NCI-H1417 treated with DMSO at 0.1 percent for 48 hours (cell line): ENCODE measurements at places on chromosomes 2 and 18.

- DNase-seq: no peak
These were observed 9.4 kb downstream of the COPS9 start for GRCh38 chr2:240126731-240127130.

- no peak for DNase-seq
These were observed 61.9 kb downstream of the PLEKHA3 start for GRCh38 chr2:178542161-178542560.

- no peak for DNase-seq
These were observed 86.3 kb downstream of the R3HDM1 start for GRCh38 chr2:135617501-135618015.

DNA sequence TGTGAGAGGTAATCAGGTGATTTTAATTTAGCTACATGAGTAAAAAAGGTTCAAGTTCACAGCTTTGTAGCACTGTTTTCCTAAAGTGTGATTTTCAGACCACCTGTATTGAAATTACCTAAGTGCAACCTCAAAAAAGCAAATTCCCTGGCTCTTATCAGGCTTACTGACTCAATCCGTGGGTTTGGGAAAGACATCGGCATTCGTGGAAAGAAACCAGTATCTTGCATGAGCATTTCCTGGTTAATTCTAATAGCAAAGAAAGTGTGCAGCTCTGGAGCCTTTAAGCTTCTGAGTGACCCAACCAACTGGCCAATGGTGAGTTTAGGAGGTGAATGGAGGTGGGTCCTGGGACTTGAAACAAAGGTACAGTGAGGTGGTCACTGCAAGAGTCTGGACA, 300.9 kb downstream of the NBAS start:
- DNase-seq: no peak

- no peak for DNase-seq
These were observed 927.9 kb upstream of the ACVR2A start for GRCh38 chr2:146916914-146917313.
